Hematopoietic multipotent progenitor cell treated with erythropoietin and hydrocortisone succinate and interleukin-3 and kit ligand, for 4 days (in vitro differentiated cells): ENCODE measurements at places on chromosomes 12 and 14.
A peak's percentile ranks its signal among the peaks of the same experiment; 100 is the strongest.

- peak; percentile 70 for DNase-seq
Measured at GRCh38 chr12:117119592-117120198, 20.5 kb upstream of the TESC start.

DNA sequence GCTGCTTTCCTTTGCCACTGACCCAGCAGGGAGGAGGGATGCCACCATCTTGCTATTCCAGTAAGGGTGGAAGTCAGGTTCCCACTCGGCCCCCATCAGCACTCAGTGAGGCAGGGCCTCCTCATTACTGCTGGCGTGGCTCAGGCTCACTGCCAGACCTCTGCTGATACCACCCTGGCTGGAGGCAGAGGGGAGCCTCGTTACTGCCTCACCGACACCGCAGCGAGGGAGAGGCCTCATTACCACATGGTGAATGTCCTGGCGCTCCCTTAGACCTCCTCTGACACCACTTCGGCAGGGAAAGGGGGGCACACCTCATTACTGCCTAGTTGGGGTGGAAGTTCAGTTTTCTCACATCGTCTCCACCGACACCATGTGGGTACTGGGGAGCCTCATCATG, 354.1 kb downstream of the CACNA1C start:
- no peak for DNase-seq

GRCh38 chr12:57674691-57675090, 19.2 kb upstream of the OS9 start:
- no peak for DNase-seq

- no peak for DNase-seq
Measured at GRCh38 chr14:67567654-67568053, 32.4 kb downstream of the PIGH start.

- no peak for DNase-seq
Measured at GRCh38 chr12:102501773-102502172, 21.4 kb upstream of the IGF1 start.

GRCh38 chr14:103512701-103513611, 9.7 kb downstream of the CKB start:
- peak; percentile 80 for DNase-seq

GRCh38 chr14:93715279-93715927, 72.9 kb downstream of the PRIMA1 start:
- no peak for DNase-seq

- no peak for DNase-seq
Measured at GRCh38 chr12:42756841-42757623, 167.5 kb upstream of the PRICKLE1 start.
